ENCODE measurements at places on chromosomes 5 and 9. TPM values are rescaled to one million over a fixed set of nuclear protein-coding genes. Genes with fewer than 3 reads are reported as not detected.

DNA sequence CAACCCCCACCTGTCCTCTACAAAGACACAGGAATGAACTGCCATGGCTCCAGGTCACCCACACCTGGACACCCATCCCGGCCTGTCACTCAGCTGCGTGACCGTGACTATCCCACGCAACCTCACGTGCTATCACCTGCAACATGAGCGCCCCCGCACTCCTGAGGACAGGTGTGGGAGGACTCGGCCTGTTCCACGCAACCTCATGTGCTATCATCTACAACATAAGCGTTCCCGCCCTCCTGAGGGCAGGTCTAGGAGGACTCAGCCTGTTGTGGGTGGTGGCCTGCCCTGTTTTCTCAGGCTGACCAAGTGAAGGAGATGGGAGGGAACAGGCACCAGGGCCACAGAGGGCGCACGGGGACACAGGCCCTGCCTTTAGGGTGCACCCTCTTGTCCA, 4.1 kb downstream of the QSOX2 start:
- DNase-seq, result no peak
- peaks cover 21% of the 10 kb centered on the region for H3K4me1 ChIP-seq
- H3K27me3 ChIP-seq, result no peaks in the 10 kb centered on the region
- no peaks in the 10 kb centered on the region for H3K36me3 ChIP-seq
- H3K27ac ChIP-seq, result no peak overlapping the region

The SLC34A3 gene
- polyA plus RNA-seq, result not detected

The FGF18 gene
- polyA plus RNA-seq, result 0.60 TPM

The IFNB1 gene
- polyA plus RNA-seq, result 0.20 TPM

The CSF1R gene
- polyA plus RNA-seq, result 16.3 TPM

DNA sequence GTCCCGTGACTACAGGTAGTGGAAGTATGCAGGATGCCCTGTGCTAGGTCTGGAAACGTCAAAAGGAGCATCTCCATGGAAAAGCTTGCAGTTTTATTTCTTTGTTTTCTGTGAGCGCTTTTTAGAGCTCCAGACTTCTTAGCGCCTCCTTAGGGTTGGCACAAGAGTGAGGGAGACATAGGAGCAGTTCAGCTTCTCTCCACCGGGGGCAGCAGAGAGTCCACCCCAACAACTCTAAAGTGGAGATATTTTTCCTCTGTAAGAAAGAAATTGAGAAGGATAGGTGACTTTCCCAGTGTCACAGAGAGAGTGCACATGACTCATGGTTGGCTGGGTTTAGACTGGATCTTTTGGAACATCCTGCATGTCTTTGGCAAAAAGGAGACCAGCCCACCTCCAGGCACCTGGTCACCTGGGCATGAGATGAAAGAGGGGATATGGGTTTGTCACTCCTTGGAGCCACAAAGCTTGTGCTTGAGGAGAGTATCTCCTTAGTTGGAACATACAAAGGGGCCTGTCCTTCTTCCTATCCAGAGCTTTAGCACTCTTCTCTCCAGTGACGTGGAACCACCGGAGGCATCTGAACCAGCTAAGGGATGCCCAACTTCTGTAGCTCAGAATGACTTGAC, 637.7 kb downstream of the SEMA5A start:
- DNase-seq, result no peak
- no peak overlapping the region for H3K27ac ChIP-seq
- H3K4me1 ChIP-seq, result no peaks in the 10 kb centered on the region
- no peaks in the 10 kb centered on the region for H3K27me3 ChIP-seq
- no peaks in the 10 kb centered on the region for H3K36me3 ChIP-seq
- no peak overlapping the region for H3K4me3 ChIP-seq

DNA sequence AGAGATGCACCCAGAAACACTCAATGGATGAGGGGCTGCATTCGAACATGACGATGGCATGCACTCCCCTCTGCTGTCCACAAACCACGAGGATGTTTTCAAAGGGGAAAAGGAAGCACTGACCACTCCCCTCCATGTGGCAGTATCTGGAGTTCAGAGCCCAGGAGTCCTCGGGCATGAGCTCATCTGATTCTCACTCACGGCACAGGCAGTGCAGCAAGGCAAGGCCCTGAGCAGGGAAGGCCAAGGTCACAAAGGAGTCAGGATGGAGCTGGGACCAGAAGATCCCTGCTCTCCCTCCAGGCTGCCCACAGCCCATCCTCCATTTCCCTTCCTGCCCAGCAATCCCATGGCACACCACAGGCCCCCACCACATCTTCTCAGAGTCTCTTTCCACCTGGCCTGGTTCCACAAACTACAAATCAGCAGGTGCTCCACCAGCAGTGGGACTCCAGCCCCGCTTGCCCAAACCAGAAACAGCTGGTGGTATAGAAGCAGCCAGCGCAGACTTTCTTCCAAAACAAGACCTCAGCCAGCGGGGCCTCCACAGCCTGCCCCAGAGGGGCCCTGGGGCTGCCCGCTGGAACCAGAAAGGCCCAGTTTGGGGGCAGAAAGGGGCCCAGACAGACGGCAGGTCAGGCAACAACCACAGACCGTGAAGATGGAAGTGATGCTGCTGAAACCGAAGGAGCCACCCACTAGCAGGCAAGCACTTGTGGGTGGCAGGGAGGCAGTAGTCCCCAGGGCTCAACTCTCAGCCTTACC, 12.2 kb downstream of the TNIP1 start:
- H3K27ac ChIP-seq, result peak overlapping the region; percentile 73
- no peak overlapping the region for H3K4me3 ChIP-seq
- DNase-seq, result no peak
- H3K27me3 ChIP-seq, result no peaks in the 10 kb centered on the region
- peaks cover 88% of the 10 kb centered on the region for H3K4me1 ChIP-seq

- DNase-seq, result no peak
- H3K27ac ChIP-seq, result no peak overlapping the region
- no peaks in the 10 kb centered on the region for H3K36me3 ChIP-seq
- peak overlapping the region; percentile 45 for H3K4me3 ChIP-seq
Measured at GRCh38 chr9:136133191-136133958, 14.7 kb upstream of the TMEM250 start.

The GPR151 gene
- polyA plus RNA-seq, result not detected

- no peaks in the 10 kb centered on the region for H3K27me3 ChIP-seq
- H3K4me1 ChIP-seq, result no peaks in the 10 kb centered on the region
- H3K27ac ChIP-seq, result no peak overlapping the region
- DNase-seq, result no peak
- H3K36me3 ChIP-seq, result no peaks in the 10 kb centered on the region
Measured at GRCh38 chr5:135220394-135221186, 178.4 kb downstream of the MACROH2A1 start.

DNA sequence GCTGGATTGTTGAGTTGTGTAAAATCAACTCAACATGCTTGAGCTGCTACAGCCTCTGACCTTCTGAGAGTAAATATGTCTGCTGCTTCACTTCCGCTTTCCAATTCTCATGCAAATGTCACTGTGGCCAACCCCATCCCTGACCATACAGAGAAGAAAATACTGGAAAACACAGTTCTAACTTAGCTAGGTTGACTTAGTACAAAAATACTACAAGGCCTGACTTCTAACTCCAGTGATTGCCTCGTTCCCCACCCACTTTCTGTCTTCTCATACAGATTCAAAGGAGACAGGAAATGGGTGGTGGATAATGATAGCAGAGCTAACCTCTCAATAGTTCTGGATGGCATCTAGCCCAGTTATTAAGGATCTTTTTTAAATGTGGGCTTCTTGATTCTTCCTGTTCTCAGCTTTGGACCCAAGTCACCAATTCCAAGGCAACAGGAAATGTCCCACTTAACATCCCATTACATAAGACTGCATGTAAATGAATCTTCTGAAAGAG, 226.6 kb upstream of the SLC24A2 start:
- DNase-seq, result no peak
- no peak overlapping the region for H3K4me3 ChIP-seq
- H3K4me1 ChIP-seq, result no peaks in the 10 kb centered on the region
- no peaks in the 10 kb centered on the region for H3K27me3 ChIP-seq
